ENCODE measurements at places on chromosomes 4 and X.

GRCh38 chrX:15943391-15943790, 88.8 kb upstream of the AP1S2 start:
- DNase-seq, result no peak

DNA sequence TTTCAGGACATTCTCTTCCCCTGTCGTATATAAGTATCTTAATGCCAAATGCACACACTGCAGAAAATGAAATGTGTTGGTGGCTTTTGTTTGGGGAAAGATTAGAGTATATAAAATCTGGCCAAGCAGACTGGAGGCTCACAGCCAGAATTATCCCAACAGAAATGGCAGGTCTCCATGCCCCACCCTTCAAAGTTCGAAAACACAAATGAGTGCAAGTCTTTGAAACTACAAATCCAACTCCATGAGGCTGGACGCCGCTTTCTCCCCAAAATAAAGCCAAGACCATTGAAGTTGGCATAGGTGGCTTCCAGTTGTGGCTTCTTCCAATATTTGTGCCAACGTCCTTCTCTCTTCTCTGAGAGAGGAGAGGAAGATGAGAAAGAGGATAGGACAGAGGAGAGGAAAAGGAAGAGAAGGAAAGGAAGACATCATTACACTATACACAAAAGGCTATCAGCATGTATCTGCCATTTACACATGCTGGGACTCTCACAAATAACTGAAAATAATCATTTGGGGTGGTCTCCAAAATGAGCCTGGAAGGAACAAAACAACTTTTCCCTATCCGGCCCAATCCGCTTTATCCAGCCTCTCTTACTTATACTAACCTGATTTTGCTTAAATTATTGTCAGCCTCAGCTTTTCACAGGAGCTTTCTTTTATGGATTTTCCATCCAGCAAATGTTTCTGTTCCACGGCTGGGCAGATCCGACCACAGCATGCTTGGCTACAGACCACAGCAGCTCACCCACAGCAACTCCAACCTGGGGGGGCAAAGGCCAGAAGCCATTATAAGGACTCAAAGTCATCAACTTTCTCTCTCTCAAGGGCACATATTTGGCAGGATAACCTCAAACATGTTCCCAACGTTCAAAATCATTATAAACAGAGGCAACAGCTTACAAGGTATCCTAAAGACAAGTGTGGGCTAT, 71.7 kb downstream of the APBB2 start:
- DNase-seq, result peak; percentile 79

GRCh38 chr4:26779224-26779623, 81.4 kb upstream of the STIM2 start:
- no peak for DNase-seq

DNA sequence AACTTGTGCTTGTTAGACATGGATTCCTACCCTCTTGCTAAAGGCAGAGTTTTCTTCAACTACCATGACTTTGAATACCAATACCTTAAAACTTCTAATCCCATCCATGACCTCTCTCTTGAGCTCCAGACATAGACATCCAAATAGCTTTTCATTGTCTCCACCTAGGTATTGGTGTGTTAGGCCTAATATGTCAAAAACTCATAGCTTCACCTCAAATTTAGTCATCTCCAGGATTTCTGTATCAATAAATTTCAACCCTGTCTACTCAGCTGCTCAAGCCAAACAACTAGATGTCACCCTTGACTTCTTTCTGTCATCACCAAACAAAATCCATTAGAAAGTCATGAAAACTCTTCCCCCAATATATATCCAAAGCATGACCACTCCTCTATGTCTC, 617.7 kb upstream of the GRIA3 start:
- no peak for DNase-seq

- DNase-seq, result no peak
Measured at GRCh38 chrX:56968980-56969379, 26.4 kb downstream of the SPIN3 start.

DNA sequence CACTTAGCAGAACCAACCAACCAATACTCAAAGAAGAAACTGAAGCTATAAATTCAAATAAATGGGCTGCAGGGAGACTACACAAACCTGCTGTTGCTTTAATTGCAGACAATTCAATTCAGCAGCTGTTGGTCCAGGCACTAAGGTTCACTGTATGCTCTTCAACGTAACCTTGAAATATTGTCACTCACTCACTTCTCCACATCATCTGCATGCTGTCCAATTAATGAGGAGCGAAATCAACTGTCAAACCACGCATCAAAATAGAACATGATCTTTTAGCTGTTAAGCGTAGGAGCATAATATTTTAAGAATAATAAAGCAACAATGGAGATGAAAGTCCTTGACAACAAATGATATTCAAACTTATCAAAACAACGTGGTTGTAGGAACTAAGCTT, 17.0 kb downstream of the ENOX2 start:
- DNase-seq, result no peak

DNA sequence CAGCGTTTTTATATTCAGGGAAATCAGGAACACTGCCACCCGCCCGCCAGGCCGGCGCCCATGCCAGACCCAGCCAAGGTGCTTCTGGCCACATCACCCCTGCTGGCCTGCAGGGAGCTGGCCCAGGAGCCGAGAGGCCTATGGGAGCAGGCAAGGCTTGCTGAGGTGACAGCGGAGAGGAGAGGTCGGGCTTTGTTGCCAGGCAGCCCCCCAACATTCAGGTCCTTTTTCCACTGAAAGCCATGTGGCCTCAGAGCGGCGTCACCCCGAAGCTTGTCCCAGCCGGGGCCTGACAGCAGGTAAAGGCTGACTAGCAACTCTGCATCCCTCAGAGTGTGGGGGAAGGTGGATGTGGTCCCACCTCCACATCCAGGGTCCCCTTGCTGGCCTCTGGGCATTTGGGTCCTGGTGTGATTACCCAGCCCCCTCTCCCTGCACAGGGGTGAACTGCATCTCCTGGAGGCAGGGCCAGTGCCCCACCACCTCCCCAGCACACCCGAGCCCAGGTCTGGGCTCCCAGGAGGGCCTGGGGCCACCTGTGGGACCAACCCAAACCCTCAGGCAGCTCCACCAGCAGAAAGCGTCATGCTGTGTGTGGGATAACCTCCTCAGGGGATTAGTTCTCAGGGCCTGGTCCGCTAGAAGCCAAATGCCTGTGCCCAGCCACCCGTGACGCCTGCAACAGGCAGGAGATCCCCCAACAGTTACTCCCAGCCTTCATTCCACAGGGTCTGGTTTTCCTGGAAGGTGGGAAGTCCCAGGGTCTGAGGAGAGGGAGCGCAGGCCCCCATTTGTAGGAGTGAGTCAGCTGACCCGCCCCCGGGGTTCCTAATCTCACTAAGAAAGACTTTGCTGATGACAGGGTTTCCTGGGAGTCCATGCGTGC, at the start of gene PDE6B:
TSS of gene PDE6B (plus strand) at position 869 of the 886 bp plus-strand sequence. CDS start 54 bp downstream, outside the sequence.
- DNase-seq, result peak; percentile 59

Measured in ACHN (cell line).